ENCODE measurements at places on chromosomes 11 and 22. TPM values are rescaled to one million over a fixed set of nuclear protein-coding genes. Genes with fewer than 3 reads are reported as not detected.

DNA sequence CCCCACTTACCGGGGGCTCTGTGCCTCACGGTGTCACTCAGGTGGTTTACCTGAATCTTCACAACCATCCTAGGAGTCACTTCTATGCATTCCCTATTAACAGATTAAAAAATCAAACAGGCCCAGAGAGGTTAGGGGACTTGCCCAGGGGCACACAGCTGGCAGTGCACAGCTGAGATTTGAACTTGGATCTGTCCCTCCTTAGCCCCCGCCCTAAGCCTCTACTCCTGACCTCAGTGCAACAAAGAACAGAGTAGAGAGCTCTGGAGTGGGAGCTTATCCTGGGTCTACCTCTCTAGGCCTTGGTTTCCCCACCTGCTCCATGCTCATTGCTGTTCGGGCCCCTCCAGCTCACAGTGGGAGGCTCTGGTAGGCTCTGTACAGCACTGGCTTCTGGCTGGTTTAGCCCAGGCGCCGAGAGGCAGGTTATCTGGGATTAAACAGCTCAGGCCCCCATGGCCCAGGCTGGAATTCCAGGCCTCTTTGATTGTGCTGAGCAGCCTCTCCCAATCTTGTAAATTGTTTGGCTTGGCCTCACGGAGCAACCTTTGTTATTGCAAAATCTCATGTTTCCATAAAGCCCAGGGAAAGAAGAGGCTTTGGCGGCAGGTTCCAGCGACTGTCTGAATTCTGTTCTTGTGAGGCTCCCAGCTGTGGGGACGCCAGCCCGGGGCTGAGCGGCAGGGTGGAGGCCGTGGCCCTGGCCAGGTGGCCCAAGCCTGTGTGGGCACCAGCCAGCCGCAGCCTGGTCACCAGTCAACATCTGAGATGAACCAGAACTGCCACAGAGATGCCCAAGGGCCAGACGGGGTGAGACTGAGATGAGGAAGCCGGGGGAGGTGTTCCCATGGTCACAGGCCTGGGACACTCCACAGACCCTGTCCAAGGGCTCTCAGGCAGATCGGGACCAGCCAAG is 28.9 kb upstream of the SHISAL1 start:
- H3K27me3 ChIP-seq, result peaks cover 23% of the 10 kb centered on the region
- H3K27ac ChIP-seq, result peak overlapping the region; percentile 40
- H3K36me3 ChIP-seq, result no peaks in the 10 kb centered on the region
- DNase-seq, result no peak
- H3K4me3 ChIP-seq, result no peak overlapping the region

DNA sequence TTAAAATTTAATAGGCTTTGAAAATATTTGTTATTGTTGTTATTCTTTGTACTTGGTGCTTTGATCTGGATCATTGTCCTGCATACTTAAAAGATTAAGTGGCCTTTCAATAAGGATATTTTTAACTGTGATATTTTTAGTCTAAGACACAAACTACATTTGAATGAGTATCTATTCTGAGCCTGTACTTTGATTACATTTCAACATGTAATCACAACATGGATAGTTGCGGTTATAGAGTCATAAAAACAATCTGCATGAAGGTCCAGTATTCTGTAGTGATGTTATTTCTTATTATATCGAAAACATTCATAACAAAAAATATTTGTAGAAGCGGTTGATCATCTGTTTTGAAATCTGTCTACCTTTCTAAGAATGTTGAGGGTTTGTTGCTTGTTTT is 58.6 kb downstream of the HIPK3 start:
- no peaks in the 10 kb centered on the region for H3K27me3 ChIP-seq
- peaks cover 2% of the 10 kb centered on the region for H3K36me3 ChIP-seq
- no peak overlapping the region for H3K27ac ChIP-seq
- peaks cover 31% of the 10 kb centered on the region for H3K4me1 ChIP-seq
- DNase-seq, result no peak

SLC22A12 gene
- total RNA-seq, result not detected

TP53AIP1 gene
- not detected for total RNA-seq

POU2AF1 gene
- total RNA-seq, result not detected

DNA sequence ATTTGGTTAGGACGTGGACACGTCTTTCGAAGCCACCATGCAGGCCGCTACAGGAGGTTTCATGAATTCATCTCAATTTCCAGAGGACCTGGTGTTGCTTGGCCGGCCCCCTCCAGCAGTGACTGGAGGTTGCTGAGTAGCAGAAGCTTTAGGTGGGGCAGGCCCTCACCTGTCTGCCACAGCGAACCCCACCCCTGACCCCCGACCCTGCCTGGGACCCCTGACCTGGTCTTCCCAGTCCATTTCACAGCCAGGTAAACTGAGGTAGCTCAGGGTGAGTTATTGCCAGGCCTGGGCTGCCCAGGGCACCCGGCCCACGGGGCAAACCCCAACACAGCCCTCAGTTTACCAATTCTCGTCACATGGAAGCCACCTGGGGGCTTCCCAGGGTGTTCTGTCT is 39.1 kb upstream of the SMIM38 start:
- no peak overlapping the region for H3K27ac ChIP-seq
- no peaks in the 10 kb centered on the region for H3K27me3 ChIP-seq
- no peak overlapping the region for H3K4me3 ChIP-seq
- DNase-seq, result no peak
- H3K36me3 ChIP-seq, result no peaks in the 10 kb centered on the region

GRCh38 chr11:27416568-27417176 is 53.7 kb upstream of the CCDC34 start:
- peaks cover 28% of the 10 kb centered on the region for H3K4me1 ChIP-seq
- no peaks in the 10 kb centered on the region for H3K27me3 ChIP-seq
- H3K4me3 ChIP-seq, result no peak overlapping the region
- DNase-seq, result no peak

DNA sequence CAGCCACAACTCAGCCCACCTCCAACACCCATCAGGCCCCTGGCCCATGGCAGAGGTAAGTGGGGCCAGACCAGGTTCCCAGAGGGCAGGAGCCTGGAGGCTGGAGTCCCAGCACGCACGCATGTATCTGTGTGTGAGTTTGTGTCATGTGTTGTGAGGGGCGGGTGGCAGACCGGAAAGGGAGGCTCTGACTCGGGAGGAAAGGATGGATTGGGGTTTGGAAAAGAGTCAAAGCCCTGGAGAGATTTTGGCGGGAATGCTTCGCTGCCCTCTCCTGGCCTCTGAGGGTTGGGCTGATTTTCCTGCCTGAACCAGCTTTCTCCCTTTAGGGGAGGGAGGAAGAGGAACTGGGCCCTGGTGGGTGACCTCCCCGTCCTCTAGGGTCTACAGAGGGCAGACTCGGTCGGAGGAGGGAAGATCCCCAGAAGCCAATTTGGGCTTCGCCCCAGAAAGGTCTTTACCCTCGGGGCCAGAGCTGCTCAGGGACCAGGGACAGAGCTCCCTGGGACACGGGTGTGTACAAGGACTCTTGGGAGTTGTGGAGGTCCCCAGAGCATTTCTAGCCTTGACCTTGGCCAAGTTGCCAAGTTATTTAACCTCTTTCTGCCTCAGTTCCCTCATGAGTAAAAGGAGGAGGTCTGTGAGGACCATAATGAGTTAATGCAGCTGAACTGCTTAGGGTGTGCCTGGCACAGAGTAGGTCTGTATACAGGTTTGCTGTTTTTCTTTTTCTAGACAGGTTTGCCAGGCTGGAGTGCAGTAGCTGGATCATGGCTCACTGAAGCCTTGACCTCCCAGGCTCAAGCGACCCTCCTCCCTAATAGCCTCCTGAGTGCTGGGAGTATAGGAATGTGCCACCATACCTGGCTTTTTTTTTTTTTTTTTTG is 6.9 kb downstream of the C11orf68 start:
- H3K36me3 ChIP-seq, result peaks cover 3% of the 10 kb centered on the region
- no peak for DNase-seq
- peaks cover 65% of the 10 kb centered on the region for H3K4me1 ChIP-seq
- H3K4me3 ChIP-seq, result no peak overlapping the region

Measured in osteocyte (in vitro differentiated cells).